ENCODE measurements at places on chromosomes 2 and 18. TPM values are rescaled to one million over a fixed set of nuclear protein-coding genes. Genes with fewer than 3 reads are reported as not detected.

DNA sequence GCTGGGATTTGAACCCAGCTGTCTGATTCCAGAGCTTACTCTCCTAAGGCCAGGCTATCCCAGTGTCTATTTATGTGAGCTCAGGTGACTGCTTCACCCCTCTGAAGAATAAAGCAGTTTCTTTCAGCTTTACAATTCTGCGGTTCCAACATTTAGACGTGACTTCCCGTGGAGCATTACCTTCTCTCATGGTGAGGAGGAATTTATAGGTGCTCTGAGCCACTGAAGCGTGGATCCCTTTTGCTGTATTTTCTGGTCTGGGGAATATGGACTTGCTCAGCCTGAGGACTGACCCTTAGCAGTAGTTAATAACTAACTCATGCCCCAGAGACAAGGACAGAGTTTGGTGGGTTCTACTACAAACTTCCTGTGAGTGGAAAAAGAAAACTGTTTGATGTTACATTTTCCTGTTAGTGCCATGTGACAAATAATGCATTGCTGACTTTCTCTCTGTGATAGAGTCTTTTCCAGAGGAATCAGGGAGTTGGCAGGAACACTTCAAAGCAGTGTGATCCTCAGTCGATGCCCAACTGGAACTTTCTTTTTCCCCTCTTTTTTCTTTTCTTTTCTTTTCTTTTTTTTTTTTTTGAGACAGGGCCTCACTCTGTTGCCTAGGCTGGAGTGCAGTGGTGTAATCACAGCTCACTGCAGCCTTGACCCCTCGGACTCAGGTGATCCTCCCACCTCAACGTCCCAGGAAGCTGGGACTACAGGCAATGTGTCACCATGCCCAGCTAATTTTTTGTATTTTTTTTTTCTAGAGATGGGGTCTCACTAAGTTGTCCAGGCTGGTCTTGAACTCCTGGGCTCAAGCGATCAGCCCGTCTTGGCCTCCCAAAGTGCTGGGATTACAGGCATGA lies 21.9 kb downstream of the CASP10 start:
- H3K27ac ChIP-seq: no peak overlapping the region
- peaks cover 6% of the 10 kb centered on the region for H3K36me3 ChIP-seq
- H3K4me1 ChIP-seq: no peaks in the 10 kb centered on the region
- DNase-seq: no peak
- no peak overlapping the region for H3K4me3 ChIP-seq

Gene AFF3
- total RNA-seq: 3.9 TPM

DNA sequence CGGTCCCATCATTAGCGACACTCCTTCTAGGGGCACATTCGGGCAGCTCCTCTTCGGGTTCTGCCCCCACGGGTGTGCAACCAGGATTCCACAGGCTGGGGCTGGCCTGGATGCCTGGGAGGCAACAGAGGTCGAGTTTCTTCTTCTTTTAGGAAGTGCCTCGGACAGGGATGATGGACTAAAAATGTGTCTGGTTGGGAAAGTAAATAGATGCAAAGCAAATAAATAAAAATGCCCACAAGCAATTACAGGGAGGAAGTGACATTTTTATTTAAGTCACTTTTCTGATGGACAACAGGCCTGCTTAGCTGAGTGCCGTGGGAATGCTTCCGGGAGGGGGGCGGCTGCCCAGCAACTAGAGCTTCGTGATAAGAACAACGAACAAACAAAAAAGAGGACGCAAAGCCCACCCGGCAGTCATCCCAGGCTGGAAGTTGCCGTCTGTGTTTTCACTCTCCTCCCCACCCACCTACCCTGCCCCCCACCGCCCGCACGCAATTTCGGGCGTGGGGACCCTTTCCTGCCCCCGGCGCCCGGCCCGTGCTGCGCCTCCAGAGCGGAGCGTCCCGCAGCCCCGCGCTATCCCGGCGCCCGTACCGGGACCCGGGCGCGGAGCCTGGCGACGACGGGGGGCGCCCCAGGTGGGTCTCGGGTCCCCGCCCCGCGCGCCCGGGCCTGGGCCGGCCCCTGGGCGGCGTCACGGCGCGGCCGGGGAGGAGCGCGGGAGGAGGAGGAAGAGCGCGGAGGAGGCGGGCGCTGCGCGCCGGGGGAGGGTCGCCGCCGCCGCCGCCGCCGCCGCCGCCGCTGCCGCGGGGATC lies 412 bp upstream of the NCK2 start:
- H3K4me3 ChIP-seq: peak overlapping the region; percentile 81
- H3K4me1 ChIP-seq: peaks cover 45% of the 10 kb centered on the region
- no peaks in the 10 kb centered on the region for H3K36me3 ChIP-seq
- peak overlapping the region; percentile 93 for H3K27ac ChIP-seq
- peak; percentile 78 for DNase-seq

DNA sequence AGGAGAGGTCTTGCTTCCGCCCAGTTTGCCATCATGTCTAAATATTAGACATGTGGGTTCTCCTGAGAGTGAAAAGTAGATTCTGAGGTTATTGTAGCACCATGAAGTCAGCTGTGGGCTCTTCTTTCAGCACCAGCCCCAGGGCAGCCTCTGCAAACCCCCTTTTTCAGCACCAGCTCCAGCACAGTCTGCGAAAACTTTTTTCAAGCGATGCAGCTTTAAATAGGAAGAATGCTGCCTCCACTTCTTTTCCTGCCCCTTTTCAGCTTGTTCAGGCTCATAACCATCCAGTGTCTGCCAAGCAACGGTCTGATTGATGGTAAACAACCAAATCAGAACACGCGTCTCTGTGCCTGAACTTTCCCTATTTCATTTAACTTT lies at the start of gene COL5A2:
TSS of gene COL5A2 (minus strand) at position 192 of the 381 bp plus-strand sequence. CDS start at position 35, 157 bp downstream.
- no peak for DNase-seq
- no peaks in the 10 kb centered on the region for H3K36me3 ChIP-seq
- H3K27ac ChIP-seq: peak within 1 kb of the TSS; percentile 76
- peak within 1 kb of the TSS; percentile 54 for H3K4me3 ChIP-seq
- H3K27me3 ChIP-seq: no peaks in the 10 kb centered on the region
- H3K4me1 ChIP-seq: peaks cover 19% of the 10 kb centered on the region

DNA sequence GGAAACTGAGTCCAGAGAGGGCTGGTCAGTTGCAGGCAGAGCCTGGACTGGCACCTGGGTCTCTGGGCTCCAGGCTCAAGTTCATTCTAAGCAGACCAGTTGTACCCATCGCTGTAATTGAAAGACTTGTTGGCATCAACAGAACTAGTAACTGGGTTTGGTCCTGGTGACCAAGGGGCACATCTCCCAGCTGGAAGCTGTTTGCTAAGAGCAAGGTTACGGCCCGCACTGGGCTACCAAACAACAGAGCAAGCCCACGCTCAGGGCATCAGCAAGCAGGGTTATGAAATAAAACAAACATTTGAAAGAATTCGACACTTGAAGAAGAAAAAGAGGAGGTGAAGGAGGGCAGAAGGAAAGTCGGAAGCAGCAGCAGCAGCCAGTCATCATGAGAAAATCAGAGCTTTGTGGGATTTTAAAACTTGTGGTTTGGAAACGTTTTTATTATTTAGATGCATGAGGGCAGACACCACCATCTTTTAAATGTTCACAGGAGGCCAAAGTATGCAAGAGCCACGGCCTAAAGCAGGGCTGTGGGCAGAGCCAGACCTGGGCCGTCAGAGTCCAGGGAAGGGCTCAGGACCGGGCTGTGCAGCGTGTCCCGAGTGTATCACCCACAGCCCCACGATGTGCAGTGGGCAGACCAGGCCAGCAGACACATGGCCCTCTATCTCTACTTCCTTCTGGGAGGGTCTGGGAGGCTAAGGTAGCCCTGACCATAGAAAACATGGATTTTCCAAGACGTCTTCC lies 220.3 kb downstream of the BCL2 start:
- no peak overlapping the region for H3K4me3 ChIP-seq
- no peaks in the 10 kb centered on the region for H3K27me3 ChIP-seq
- DNase-seq: no peak
- H3K27ac ChIP-seq: no peak overlapping the region
- H3K36me3 ChIP-seq: no peaks in the 10 kb centered on the region

Gene ARHGAP15
- total RNA-seq: 3.8 TPM

Gene KANSL1L
- 29.5 TPM for total RNA-seq

- no peaks in the 10 kb centered on the region for H3K4me1 ChIP-seq
- H3K27me3 ChIP-seq: no peaks in the 10 kb centered on the region
- DNase-seq: no peak
- no peak overlapping the region for H3K27ac ChIP-seq
- H3K4me3 ChIP-seq: no peak overlapping the region
Measured at GRCh38 chr2:10901160-10901939, 10.4 kb upstream of the KCNF1 start.

Gene GALNT1
- total RNA-seq: 63.3 TPM

Gene GKN1
- not detected for total RNA-seq

Gene CTAGE1
- total RNA-seq: not detected

Gene KCNS3
- total RNA-seq: 34.8 TPM

Gene ICA1L
- total RNA-seq: 1.0 TPM

Gene PUS10
- total RNA-seq: 14.0 TPM

DNA sequence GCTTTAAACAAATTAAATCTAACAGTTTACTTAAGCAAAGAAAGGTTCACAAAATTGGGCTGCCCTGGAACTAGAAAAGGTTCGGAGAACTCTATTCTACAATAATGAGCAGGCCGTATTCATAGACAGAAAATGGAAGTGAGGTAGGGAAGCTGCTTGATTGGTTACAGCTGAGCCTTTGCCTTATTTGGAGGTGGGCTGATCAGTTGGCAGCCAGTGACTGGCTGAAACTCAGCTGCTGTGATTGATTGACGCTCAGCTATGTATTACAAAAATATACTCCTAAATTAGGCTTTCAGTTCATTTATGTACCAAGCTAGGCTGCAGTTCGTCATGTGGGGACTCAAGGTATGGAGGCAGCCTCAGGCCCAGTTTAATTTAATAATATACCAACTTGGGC lies 42.3 kb upstream of the TTR start:
- DNase-seq: no peak
- H3K27me3 ChIP-seq: no peaks in the 10 kb centered on the region
- no peak overlapping the region for H3K27ac ChIP-seq
- no peaks in the 10 kb centered on the region for H3K4me1 ChIP-seq
- H3K36me3 ChIP-seq: no peaks in the 10 kb centered on the region
- no peak overlapping the region for H3K4me3 ChIP-seq

- peak overlapping the region; percentile 60 for H3K4me3 ChIP-seq
- DNase-seq: no peak
- peaks cover 17% of the 10 kb centered on the region for H3K4me1 ChIP-seq
- no peak overlapping the region for H3K27ac ChIP-seq
- H3K27me3 ChIP-seq: peaks cover 81% of the 10 kb centered on the region
Measured at GRCh38 chr2:104872866-104873688, 19.2 kb downstream of the POU3F3 start.

- no peak for DNase-seq
- no peak overlapping the region for H3K27ac ChIP-seq
- no peak overlapping the region for H3K4me3 ChIP-seq
- peaks cover 9% of the 10 kb centered on the region for H3K36me3 ChIP-seq
- H3K4me1 ChIP-seq: peaks cover 42% of the 10 kb centered on the region
Measured at GRCh38 chr2:105815401-105815800, 70.7 kb downstream of the NCK2 start.

Gene ZNF804A
- total RNA-seq: not detected

Gene VWA3B
- total RNA-seq: not detected

Data from suprapubic skin (tissue), 4 donors.